SK-MEL-5 (cell line): ENCODE measurements at places on chromosomes 1 and 21. TPM values are rescaled to one million over a fixed set of nuclear protein-coding genes. Genes with fewer than 3 reads are reported as not detected.
A peak's percentile ranks its signal among the peaks of the same experiment; 100 is the strongest.

DNA sequence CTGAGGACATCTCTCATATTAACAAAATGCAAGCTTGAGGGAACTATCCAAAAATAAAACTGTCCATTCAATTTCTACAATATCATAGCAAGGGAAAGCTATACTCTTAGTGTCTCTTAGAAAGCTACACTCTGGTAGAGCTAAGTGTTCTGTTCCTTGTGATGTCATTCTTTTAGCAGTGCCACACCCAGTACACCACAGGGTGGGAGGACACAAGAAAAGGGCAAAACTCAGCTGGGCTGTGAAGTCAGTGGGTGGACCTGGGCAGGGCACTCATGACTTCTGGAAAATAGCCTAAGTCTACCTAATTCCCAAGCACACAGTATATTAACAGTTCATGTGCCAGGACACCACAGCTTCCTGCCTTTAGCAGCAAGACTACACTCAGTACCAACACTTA lies 42.2 kb upstream of the TNFSF4 start:
- DNase-seq: no peak

CRP gene
- total RNA-seq: not detected in 2 replicates

VCAM1 gene
- not detected in 2 replicates for total RNA-seq

- DNase-seq: no peak
These were observed 75.1 kb downstream of the ZFYVE9 start for GRCh38 chr1:52216907-52217458.

DNA sequence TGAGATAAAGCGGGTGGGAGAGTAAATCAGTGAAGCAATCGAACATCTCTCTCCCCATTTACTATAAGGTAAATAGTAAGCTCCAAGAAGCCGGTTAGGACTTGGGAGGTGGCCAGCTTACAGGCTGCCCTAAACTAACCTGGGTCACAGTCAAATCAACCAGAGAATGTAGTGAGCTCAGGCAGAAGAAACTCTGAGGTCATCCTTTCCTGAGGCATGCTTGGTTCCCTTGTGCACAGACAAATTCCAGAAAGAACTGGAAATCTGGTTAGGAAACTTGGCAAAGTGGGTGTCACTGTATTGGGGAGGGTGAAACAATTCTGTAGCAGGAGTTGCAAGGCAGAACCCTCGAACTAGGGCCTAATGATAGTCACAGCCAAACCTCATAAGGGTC lies 72.5 kb downstream of the NTMT2 start:
- no peak for DNase-seq

DNA sequence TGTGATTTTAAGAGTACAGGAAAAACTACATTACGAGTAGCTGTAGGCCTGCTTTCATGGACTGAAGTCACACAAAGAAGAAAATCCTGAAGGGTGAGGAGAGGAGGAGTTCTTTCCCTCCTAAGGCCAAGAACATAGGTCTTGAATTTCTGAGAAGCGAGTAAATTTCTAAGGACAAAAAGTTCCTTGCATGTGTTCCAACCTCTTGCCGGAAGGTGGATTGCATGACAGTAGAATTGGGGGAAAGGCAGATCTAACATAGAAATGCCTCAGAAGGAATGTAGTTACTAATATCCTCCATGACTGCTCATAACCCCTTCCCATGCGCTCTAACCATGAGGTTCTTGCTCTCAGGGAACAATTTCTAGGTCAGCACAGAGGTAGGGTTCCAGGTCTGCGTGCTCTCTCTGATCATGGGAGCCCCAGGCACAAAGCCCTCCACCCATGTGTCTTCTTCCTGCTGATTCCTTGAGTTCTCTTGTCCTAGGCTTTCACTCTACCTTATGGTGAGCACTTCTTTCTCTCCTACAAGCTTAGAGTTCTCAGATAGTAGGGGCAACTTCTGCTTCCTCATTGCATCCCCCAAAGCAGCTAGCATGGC lies 13.7 kb downstream of the CD2 start:
- DNase-seq: no peak

DNA sequence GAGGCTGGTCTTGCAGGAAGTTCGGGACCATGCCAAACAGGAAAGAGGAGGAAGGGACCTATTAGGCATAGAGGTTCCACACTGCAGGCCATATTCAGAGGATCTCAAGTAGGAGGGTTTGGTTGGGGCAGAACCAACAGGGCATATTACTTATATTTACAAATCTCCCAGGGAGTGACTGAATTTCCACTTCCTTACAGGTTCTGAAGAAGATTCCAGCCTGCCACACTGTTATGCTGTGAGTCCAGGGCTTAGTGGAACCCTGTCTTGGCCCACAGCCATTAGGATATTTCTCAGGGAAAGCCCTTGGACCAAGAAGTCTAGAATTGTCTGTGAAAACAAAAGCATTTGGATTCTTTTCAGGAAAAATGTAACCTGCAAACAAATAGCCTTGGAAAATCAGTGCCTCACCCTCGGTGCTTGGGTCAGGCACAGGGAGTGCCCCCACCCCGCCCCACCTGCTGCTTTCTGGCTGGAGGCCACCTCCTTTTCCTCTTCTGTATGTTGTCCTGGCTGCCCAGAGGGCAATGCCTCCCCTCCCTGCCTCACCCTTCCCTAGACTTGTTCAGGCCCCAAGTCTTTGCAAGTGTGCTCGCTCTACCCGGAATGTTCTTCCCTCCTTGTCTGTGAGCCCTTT lies 41.0 kb upstream of the JUN start:
- DNase-seq: no peak

DNA sequence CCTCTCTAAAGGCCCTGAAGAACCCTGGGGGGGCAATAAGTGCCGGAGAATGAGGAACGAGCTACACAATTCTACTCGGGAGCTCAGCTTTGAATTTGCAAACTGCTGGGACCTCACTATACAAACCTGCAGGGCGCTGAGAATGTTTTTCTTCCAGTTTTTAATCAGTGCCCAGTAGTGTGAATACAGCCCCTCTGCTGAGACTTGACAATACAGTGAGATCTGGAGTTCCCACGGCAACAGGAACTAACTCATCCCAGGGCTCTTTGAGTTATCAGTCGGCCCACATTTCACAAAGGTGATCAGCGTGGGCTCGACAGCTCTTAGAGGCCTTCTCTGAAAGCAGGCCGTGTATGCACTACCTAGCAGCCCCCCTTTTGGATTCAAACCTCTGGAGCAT lies 41.7 kb downstream of the TMEM53 start:
- DNase-seq: no peak

DNA sequence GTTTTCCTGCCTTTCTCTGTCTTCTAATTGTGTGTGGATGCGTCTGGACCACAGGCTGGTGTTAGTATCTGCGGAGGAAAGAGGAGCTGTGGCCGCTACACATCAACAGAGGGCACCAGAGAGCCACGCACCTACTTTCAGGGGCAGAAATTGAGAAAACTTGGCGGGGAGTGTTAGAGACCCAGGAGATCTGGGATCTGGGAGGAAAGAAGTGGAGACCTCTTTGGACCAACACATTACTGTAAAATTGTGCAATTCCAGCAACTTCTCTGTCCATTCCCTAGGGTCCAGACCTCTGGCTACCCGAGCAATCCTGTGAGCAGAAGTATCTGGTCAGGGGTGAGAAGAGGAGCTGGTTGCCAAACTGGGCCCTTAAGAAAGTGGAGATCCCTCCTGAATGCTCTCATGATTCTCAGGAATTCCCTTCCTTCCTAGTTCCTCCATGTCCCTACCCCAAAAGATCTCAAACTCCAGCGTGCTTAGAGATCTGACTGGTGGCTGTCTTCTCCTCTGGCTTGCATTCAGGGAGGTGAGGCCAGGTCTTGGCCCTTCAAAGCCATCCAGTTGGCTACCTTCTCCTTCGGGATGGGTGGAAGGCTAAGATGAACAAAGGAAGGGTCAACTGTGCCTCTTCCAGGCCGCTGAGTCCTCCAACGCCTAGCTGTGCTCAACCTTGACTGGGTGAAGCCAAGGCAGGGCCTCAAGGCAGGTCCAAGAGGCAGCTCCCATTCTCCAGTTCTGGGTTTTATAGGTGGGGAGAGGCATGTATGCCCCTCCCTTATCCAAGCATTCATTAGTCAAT lies 1.2 kb upstream of the KIRREL1 start:
- peak; percentile 71 for DNase-seq

SLC45A3 gene
- 5.5 and 5.8 TPM in 2 replicates for total RNA-seq

DNA sequence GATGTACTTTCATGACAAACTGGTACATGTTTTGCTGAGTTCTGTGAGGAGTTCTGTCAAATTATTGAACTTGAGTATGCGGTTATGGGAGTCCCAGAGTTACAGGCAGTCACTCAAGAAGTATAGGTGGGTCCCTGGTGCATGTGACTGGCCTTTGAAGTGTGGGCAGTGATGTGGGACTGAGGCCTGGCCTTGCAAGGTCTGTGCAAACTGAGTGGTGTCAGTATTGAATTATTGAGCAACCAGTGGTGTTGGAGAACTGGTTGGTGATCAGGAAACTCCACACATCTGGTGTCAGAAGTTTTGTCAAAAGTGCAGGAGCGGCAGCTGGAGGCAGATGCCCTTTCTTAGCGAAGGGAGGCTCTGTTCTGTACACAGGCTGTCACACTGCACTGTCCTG lies 5.2 kb downstream of the ZNF678 start:
- no peak for DNase-seq

ST6GALNAC3 gene
- total RNA-seq: 63.8 and 70.7 TPM in 2 replicates

SPATA46 gene
- 0.32 TPM in 1 of 2 replicates, not detected in the other for total RNA-seq

- no peak for DNase-seq
These were observed 9.9 kb downstream of the PLOD1 start for GRCh38 chr1:11944358-11944931.

DNA sequence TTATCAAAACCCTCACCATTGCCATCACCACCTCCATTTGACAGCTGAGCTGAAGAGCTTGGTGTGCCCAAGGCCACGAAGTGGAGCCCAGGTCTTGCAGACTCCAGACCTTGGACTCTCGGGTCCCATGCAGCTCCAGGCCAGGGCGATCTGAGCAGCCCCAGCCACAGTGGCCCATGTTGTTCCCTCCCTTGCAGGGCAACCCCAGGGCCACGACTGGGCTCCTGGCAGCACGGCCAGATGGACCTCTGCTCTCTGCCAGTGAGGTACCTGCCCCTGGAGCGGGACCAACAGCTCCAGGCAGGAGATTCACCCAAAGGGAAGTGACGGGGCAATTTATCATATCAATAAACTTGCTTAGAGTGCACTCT lies 182.7 kb upstream of the VAMP3 start:
- DNase-seq: no peak

- no peak for DNase-seq
These were observed 134.6 kb downstream of the TSEN15 start for GRCh38 chr1:184186167-184186566.

DNA sequence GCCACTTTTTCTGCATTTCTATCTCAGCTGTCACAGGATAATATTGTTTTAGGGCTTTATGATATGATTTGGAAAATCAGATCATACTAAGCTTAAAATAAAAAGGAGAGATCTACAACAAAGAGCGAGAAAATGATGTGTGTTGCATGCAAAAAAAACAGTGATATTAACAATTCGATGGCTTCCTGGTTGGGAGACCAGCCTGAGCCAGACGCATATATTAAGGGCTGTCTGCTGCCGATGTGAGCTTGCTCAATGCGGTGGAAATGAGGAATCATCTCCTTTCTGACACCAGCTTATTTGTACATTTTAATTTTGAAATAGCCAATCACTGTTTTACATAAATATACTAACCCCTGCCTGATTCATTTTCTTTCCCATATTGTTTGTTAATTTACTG lies 862.6 kb downstream of the USP25 start:
- no peak for DNase-seq

GRCh38 chr1:214540324-214540723 lies 11.1 kb downstream of the PTPN14 start:
- no peak for DNase-seq

LORICRIN gene
- not detected in 2 replicates for total RNA-seq
